ENCODE measurements at places on chromosomes 3 and 15.

DNA sequence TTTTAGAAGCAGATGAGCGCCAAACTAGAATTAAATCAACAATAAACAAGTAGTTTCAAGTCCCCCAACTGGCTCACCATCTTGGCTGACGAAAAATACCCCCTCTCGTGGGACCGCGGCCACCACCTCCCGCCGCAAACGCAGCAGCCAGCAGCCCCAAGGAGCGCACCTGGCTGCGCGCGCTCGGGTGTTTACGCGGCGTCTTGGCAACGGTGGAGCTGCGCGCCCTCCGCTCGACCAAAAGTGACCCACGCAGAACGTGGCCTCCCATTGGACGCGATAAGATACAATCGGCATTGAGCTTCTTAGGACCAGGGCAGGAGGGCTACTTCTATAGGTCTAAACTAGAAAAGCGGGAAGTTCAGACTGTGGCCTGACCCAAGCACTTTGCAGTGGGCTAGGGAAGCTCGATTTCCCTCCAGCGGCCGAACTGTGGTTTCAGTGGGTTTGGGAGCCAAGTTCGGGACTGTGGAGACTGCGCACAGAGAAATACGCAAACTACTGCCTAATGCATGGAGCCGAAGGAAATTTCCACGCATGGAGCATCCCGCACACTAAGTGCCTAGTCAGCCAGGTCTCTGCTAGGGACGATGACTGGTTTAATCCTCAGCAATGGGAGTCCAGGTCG lies at the start of gene MNS1:
Gene MNS1, minus strand, starts transcription at position 245 of the 628 bp plus-strand sequence. Its CDS starts 165 bp downstream, at position 80.
- peak; percentile 58 for DNase-seq

DNA sequence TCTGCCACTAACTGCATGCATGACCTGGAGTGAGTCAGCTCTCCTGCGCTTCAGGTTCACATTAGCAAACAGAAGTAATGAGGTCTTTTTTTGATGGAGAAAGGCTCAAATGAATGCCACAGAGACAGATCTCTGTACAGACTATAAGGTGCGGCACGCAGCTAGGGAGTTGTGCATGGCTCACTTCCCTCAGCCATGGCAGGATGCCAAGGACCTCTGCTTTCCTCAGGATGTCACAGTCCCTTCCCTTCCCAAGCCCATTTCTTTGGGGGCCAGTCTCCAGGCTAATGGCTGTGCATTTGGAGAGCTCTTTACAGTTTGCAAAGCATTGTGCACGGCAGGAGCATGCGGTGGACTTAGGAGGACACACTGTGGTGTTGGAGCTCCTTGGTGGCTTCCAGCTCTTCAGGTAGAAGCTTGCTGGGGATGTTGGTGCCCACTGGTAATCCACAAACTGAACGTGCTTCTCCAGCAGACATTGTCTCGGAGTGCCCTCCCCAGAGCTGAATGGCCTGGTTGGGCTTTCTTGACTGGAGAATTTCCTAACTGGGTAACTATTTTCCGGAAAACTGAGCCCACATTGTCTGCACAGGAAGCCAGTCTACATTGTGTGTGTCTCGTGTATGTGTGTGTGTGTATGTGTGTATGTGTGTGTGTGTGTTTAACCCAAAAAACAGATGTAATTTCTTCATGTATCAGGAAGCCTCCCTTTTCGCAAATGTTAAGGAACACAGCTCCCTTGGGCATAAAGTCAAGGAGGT lies 172.5 kb upstream of the TLE3 start:
- DNase-seq = no peak

GRCh38 chr3:129994883-129995559 lies 20.5 kb downstream of the TRH start:
- no peak for DNase-seq

- no peak for DNase-seq
Measured at GRCh38 chr15:58269455-58270414, 131.6 kb downstream of the AQP9 start.

- DNase-seq = no peak
Measured at GRCh38 chr15:57496946-57497869, 94.5 kb upstream of the MYZAP start.

DNA sequence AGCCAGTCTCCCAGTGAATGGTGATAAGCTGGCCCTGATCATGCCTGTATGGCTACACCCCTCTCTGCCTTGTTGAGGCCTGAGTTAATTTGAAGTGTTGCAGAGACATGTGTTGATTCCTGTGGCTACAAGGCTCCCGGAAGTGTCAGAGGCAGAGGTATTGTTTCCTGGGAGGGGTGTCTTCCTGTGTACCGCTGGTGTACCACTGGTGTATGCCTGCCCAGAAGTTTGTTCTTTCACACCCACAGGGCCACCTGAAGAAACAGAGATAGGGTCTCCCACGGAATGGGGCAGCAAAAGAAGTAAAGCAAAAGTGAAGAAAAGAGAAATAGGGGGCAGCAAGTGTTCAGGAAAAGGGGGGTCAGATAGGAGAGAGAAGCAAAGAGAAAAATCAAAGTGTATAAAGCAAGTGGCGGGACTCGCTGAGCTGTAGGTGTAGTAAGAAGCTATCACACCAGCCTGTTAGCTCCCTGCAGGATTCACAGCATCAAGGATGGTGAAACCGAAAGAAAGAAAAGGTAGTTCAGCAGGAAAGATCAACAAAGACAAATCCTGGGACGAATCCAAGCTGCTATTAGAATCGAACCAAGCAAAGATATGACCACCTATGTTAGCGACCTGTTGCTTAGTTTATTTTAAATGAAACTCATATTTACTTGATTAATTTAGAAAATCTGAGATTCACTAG lies 36.6 kb upstream of the CD47 start:
- peak; percentile 51 for DNase-seq

GRCh38 chr3:125045965-125046364 lies 9.8 kb downstream of the HEG1 start:
- DNase-seq = no peak

GRCh38 chr3:59854-60253 lies 136.7 kb upstream of the CHL1 start:
- DNase-seq = no peak

DNA sequence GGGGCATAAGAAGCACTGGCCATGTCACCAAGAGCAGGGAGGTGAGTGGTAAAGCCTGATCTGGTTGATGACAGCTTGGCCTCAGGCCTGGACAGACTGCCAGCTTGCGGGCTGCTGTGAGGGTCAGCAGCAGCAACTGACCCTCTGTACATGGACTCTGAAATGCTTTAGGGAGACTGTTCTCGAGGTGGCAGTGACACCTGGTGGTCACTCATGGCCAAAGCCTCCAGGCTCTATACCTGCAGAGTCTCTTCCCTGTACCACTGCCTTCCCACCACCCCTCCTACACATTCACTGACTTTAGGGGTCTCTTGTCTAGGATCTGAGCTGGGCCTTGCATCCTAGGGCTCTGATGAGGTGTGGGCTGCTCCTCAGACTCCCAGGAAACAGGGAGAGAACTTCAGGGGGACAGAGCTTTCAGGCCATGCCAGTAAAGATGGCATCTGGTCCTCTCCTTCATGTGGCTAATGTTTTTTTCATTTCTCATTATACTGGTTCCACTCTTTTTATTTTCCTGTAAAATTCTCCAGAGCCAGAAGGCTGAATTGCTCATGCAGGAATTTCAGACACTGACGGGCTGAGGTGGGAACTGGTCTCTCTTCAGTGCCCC lies 17.2 kb upstream of the TIMP4 start:
- no peak for DNase-seq

- DNase-seq = no peak
Measured at GRCh38 chr3:64070704-64071103, 47.4 kb upstream of the PSMD6 start.

GRCh38 chr15:56893364-56893678 lies 25.1 kb upstream of the TCF12 start:
- no peak for DNase-seq

GRCh38 chr15:99720533-99720932 lies 12.7 kb downstream of the LYSMD4 start:
- no peak for DNase-seq

DNA sequence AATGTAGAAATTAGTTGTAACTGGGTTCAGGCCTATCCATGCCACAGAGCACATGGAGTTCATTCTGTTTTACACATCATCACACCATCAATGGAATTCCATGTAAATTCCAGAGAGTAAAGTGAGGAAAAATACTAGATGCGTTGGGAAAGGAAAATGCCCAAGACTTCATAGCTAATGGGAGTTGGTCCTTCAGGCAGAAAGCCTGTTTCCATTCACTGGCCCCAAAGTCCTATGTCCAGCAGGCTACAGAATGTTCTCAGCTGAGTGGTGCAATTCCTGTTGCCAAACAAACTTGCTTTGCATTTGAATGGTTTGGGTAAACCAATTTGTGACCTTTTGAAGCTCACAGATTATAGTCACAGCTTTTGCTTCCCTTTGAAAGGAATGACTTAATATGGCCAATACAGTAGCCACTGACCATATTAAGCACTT lies 164.6 kb upstream of the PFN2 start:
- DNase-seq = no peak

All from activated CD8-positive, alpha-beta memory T cell treated with anti-CD3 and anti-CD28 coated beads, Interleukin-2, amount 50 U/mL, for 4 hours (primary cell).